ENCODE measurements at places on chromosomes 7 and 10.

DNA sequence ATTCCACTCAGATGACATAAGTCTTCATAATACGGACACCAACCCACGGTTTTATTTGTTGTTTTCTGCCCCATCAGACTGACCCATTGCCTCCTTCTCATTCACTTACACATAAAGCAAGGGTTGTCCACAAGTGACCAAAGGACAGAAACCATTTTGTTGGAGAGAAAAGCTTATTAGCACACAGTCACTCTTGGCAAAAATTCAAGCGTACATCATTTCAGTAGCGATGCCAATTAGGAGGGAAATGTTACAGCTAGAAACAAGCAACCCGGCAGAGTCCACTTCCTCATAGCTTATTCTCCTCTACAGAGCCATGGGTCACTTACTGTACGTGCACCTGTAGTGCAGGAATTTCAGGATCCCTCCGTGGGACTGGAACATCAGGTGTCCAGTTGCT, 23.0 kb downstream of the ABLIM1 start:
- no peak for DNase-seq

DNA sequence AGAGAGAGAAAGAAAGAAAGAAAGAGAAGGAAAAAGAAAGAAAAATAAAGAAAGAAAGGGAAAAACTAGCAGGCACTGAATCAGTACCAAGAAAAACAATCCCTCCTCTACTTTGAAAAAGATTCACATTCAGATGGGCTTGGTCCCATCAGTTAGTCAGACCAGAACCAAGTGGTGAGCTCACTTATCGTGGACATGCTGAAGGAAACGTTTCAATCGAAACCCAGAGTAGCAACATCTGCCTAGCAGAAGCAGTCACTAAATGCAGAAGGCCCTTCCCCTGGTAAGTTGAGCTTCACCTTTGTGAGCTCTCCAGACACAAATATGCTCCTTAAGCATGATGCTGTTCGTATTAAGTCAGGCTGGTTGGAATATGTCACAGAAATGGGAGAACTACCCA, 167.7 kb downstream of the TRIL start:
- DNase-seq = no peak

DNA sequence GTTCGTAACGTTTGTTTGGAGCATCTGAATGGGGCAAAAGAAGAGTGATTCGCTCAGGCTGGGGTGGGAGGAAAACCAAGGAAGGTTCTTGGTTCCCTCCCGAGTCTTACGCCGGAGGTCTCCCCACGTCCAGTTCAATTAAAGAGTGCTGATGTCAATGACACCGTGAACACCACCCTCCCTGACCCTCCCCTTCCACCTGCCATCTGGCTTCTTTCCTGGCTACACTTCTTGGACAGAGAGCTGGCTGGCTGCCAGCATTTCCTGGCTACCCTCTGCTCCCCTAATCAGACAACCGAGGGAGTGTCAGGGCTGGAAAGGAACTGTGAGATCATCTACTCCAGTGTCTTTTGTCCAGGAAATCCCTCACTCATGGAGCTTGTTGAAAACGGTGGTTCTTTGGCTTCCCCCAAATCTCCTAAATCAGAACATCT, 24.1 kb upstream of the FFAR4 start:
- no peak for DNase-seq

- DNase-seq = no peak
Measured at GRCh38 chr10:125003146-125003900, 61.4 kb downstream of the ZRANB1 start.

DNA sequence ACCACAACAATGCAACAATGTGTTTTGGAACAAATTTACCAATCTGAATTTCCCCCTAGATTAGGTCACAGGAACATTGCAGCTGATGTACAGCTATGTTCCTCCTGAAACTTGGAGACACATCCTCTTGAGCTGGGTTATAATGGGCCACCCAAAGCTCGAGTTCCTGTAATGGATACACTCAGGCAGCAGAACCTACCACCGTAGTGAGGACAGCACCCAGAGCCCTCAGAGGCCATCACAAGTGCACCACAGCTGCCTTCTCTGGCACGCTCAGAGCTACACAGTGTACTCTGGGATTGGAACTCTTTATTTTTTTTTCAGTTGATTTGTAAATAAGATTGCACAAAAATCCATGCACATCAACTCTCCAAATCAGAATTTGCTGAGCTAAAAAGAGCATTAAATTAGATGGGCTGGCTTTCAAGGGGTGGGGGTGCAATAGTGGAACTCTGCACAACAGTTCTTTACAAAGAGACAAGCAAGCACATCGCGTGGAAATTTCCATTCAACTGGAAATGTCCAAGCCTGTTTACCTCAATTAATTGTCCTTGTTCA, 56.7 kb downstream of the EGFR start:
- no peak for DNase-seq

DNA sequence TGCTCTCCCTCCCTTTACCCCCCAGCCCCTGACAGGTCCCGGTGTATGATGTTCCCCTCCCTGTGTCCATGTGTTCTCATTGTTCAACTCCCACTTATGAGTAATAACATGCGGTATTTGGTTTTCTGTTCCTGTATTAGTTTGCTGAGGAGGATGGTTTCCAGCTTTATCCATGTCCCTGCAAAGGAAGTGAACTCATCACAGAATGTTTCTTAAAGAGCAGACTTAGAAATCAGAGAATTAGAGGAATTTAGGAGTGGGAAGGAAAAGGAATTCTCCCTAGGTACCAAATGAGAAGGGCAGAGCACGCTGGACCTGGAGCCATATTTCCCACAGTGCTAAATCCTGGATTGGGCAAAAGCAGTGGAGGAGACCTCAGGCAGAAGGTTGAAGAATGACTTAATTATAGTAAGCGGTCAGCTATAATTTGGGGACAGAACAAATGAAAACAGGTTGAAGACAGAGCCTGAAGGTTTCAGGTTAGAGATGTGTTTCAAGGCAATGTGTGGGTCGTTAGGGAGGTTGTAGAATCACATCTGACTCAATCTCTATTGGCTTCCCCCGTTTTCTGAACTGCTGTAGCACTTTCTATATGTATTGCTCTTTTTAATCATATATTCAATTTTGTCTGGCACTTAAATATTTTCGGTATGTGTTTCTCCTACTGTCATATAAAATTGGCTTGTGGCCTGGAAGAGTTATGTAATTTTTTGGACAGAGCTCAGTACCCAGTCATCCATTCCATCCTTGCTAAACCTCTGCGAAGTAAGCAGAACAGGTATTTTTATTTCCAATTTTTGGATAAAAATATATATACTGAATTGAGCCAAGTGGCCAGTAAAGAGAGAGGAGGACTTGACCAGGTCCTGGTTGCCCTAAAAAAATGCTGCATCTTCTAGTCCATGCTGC, 210.5 kb upstream of the KLF6 start:
- no peak for DNase-seq

- no peak for DNase-seq
Measured at GRCh38 chr7:140342727-140343514, 55.4 kb downstream of the SLC37A3 start.

- no peak for DNase-seq
Measured at GRCh38 chr10:50993771-50994251, 80.5 kb upstream of the PRKG1 start.

DNA sequence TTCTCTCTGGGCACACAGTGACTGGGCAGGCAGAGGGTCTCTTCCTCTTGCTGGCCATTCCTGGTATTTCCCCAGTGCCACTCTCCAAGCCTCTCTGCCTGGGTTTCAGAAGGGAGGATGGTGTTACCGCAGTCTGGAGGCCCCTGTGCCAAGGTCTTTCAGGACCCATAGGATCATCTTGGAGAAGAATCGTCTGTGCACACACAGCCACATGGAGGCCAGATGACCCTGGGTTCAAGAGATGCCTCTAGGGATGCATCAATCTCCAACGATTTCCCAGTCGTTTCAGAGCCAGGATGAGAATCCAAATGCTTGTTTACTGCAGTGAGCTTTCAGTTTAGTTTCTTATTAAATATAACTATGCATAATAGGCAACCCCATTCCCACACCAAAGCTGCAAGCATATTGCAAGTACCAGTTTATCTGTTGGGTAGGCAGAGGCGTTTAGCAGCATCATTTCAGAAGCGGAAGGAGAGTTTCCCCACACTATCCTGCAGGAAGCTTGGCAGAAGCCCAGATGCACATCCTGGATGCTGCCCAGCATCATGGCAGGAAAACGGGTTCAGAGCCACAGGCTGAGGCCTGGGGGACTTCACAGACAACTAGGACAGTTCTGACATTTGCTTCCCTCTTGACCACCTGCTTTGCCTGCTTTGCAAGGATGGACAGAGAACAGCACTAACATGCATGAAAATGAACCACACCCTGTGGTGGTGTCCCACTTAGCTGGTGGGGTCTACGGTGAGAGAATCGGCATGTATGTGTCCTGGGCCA, 134.7 kb upstream of the FAM20C start:
- no peak for DNase-seq

- no peak for DNase-seq
Measured at GRCh38 chr10:17808971-17809841, at the start of gene MRC1. TSS of gene MRC1 (plus strand) at chr10:17809348. CDS start at chr10:17809466, 118 bp downstream.

DNA sequence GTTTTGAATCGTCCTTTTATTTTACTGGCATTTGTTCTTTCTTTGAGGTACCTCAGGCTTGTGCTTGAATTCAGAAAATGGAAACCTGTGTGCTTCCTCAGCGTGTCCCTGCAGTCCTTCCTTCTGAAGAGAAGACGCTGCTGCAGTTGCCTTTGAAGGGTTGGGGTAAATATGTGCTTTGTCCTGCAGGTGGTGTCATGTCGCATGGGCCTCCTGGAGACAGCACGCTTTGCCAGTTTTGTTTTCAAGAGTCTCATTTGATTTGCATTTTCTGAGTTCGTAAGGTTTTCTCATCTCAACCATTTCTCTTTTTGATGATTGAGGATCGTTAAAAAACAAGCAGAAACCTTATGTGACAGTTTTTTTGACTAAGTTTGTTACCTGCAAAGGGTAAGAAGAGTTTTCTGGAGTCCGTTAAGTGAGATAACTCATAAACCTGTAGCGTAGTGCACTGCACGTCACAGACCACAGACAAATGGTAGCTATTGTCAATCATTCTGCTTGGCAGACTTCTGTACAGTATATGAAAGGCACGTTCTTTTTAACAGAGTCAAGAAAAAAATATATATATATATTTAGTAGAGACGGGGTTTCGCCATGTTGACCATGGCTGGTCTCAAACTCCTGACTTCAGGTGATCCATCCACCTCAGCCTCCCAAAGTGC, 57.0 kb downstream of the CDC123 start:
- DNase-seq = no peak

DNA sequence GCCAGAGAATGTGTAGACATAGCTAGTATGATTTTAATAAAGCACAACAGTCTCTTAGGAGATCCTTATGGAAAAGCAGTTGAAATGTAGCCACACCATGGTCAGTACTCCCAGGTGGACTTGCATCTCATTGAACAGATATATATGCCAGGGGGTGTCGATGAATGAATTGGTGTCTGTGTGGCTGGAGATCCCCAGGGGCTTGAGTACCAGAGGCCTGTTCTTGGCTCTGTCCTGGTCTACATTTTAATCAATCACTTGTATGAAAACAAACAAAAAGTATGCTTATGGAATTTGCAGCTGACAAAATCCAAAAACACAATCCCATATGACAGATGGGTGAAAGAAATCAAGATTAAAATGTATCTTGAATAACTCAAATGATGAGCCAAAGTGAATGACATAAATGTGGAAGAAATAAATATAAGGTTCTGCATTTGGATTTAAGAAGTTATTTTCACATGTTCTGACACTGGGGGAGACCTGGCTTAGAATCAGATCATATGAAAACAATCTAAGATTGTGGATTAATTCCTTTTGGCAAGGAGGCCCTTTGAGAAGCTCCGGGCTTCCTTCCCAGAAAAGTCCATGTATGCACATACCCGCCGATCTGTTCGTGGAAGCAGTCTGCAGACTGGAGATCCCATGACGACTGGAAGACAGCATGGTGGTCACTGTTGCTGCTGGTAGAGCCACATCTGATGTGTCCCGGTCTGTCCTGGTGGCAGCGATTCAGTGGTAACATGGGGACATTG, 15.6 kb downstream of the CLEC2L start:
- no peak for DNase-seq

DNA sequence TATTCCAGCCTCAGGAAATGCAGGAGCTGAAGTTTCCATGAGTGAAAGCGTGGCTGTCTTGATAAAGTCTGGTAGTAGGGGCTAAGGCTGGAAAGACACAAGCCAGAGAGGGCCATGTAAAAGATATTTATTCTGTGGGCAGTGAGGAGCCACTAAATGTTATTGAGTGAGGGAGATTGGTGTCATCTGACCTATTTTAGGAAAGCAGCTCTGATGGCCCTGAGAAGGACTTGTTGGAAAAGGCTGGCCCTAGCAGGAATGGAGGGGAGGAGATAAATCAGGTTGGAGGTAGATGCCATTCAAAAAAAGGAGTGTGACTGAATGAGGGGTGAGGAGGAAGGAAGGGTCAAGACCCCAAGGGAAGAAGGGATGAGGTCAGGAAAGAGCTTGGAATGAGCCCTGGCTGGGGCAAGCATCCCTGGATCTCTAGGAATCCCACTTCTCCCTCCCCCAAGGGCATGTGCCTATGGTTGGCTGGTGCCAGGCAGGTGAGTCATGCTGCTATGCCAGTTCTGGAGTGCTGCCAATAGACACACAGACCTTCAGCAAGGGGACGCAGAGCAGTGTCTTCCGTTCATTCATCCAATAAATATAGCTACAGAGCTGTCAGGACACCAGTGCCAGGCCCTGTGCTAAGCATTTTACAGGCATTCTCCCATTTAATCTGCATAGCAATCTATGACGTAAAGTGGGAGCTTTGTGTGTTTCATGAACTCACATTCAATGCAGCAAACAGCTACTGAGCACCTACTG, 2.0 kb downstream of the ANKRD2 start:
- DNase-seq = no peak

GRCh38 chr7:23373151-23374004, 74.2 kb downstream of the MALSU1 start:
- peak; percentile 30 for DNase-seq

GRCh38 chr10:31829776-31830175, 98.9 kb downstream of the ARHGAP12 start:
- no peak for DNase-seq

- DNase-seq = no peak
Measured at GRCh38 chr10:14904316-14904732, 25.7 kb downstream of the SUV39H2 start.

DNA sequence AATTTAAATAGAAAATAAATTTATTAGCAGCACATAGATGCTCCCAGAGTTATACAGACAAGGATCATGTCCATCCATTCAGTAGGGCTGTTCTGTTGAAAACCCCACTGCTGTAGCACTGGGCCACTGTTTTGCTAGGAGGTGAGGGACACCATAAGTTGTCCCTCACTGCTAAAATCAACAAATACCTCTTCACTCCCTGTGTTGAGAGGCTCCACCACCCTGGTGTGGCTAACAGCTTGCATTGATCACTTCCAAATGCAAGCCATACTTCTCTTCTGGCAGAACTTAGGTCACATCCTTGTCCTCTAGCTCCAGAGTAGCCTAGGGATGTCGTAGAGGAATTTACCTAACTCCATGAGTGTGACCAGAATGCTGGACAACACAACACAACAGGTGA, 55.4 kb downstream of the MDFIC start:
- no peak for DNase-seq

- DNase-seq = peak; percentile 49
Measured at GRCh38 chr10:70549962-70550458, 52.5 kb downstream of the PRF1 start.
